Stimulated activated CD8-positive, alpha-beta memory T cell treated with anti-CD3 and anti-CD28 coated beads, Interleukin-7, amount 100 ng/mL, for 1 hour (primary cell): ENCODE measurements at places on chromosomes 2 and 18.

DNA sequence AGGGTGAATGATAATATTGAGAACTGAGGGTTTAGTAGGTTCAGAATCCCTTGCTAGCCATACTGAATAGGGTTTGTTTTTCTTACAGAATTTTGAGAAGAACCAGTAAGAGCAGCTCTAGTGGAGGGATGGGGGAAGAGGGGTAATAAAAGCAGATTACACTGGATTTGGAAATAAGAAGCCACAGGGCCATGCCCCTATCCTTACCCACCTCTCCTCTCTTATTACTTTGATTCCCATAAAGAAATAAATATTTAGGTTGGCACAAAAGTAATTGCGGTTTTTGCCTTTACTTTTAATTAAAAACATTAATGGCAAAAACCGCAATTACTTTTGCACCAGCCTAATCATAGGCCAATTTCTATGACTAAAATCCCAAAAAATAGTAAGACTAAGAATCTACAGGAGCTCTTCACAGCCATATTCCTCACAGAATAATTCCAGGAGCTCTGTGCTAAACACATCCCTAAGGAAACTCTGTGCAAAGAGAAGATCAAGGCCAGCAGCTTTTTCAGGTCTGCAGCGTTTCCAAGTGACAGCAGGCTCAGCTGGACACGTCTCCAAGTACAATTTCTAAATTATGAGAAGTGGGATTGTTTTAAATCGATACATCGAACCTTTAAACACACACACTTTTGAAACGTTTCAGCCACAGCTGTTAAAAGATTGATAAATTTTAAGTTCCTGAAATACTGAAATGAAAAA, 58.4 kb upstream of the RTN4 start:
- DNase-seq: no peak

DNA sequence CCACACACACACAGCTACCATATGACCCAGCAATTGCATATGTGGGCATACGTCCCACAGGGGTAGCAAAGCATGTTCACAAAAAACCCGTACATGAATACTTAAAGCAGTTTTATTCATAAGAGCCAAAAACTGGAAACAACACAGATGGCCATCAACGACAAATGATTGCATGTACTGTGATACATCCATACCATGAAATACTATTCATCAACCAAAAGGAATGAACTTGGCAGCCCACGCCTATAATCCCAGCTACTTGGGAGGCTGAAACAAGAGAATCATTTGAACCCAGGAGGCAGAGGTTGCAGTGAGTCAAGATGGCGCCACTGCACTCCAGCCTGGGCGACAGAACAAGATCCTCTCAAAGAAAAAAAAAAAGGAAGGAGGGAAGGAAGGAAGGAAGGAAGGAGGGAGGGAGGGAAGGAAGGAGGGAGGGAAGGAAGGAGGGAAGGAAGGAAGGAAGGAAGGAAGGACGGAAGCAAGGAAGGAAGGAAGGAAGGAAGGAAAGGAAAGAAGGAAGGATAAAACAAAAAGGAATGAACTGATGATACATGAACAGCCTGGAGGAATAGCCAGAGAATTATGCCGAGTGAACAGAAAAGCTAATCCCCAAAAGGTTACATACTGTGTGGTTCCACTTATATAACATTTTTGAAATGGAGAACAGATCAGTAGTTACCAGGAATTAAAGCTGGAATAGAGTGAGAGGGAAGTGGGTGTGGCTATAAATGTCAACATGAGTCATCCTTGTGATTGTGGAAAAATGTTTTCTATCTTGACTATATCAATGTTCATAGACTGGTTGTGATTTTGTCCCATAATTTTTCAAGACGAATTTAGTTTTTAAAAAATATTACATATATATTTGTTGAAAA, 19.6 kb upstream of the YPEL5 start:
- DNase-seq: no peak

- DNase-seq: peak; percentile 54
Observed at GRCh38 chr2:229800997-229801754, 86.8 kb upstream of the DNER start.

- peak; percentile 32 for DNase-seq
Observed at GRCh38 chr2:233867993-233868532, at the start of gene MSL3B. TSS of gene MSL3B (minus strand) at chr2:233868386.

GRCh38 chr2:208872591-208872990, 466.0 kb downstream of the PTH2R start:
- no peak for DNase-seq

GRCh38 chr18:48922801-48923730, 27.7 kb downstream of the SMAD7 start:
- no peak for DNase-seq

DNA sequence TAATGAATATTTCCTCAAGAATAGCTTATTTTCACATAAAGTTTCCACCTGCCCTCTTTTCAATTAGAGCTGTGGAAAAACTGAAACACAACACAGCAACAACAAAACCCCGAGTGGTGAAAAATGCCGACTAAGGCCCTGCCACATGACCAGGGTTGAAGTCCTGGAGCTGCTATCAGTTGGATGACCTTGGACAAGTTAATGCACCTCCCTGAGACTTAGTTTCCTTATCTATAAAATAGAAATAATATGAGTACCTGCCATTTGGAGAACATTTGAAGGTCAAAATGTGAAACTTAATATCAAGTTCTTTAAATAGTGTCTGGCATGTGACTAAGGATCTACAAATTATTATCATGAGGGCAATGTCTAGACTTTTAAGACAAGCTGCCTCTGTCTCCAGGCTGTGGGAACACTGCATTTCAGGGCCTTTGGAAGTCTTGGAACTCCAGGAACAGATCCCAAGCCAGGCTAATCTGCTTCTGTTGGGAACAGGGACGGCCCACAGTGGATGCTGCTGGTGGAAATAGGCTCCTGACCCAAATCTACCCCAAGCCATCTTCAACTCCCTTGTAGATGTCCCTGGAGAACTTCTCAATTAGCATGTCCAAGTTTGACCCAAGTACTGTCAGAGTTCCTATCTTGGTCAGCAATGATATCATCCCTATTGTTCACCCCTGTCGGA, 42.0 kb upstream of the TRIB2 start:
- DNase-seq: no peak

DNA sequence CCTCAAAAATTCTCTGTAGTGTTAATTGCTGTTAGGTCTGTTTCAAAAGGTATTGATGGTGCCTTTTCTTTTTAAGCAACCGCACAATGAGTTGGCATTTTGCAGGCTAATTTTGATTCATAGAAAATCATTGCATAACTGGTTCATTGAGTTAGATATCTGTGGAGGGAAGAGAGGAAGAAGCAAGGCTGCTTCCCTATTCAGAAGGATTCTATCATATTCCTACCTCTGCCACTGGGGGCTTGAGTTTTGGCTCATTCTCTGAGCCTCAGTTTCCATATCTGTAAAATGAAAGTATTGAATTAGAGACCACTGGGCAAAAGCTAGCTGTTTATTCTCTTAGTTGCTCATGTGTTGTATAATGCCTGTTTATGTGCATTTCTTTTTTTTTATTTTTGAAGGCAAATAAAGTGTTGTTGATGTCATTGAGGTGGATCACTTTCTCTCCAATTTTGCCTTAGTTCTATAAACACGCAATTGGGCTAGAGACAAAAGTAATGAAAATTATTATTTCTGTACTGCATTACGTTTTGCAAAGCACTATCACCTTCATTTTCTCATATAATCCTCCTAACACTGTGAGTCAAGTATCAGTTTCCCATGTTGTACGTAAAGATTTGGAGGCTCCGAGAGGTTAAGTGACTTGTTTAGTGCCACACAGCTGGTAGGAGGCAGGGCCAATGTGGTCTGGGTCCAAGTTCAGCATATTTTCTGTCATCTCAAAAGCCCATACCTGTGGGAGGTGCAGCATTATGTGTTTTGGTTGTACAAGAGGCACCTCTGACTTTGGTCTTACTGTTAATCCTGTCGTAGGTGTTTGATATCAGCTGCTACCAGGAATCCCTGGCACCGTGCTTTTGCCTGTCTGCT, 5.9 kb downstream of the TRIB2 start:
- no peak for DNase-seq

DNA sequence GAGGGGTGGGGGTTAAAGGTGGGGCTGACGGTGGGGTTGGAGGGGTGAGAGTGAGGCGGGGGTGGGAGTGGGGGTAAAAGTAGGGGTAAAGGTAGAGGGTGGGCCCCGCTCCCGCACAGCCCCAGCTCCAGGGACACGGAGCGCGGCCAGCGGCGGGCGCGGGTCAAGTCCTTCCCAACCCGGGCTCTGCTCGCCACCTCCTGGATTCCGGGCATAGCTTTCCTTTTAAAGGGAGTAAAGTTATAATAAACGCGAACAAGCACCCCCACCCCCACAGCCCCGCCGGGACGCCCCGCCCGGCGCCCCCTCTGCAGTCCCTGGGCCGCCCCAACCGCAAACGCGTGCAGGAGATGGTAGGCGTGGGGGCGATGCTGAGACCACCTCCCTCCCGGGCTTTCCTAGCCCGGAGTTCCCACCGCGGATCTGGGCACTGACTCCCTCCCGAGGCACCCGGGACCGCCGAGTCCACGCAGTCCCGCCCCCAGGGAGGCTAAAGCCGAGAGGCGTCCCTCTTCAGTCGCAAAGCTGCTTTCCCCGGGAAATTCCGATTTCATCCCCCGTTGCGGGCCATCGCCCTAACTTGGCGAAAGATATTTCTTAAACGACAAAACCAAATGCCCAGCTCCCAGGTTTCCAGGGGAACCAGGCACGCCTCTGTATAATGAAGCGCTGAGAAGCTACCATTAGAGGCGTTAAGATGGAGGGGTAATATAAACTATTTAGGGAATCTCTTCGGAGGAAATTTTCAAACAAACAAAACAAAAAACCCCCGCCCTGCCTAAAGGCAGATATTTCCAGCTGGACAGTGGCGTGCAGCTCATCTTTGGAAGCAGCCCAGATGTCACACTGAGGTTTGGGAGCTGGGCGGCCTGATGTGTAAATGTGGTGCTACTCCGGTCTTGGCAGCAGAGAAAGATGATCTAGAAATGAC, at the start of gene LIMS2:
Gene LIMS2 (minus strand): TSS at position 200 of the 931 bp plus-strand sequence. CDS start 506 bp downstream, outside the sequence.
- DNase-seq: no peak
